ENCODE measurements at places on chromosomes 1 and 21. TPM values are rescaled to one million over a fixed set of nuclear protein-coding genes. Genes with fewer than 3 reads are reported as not detected.

Gene SPRR4
- 0.81 TPM for total RNA-seq

Gene IVL
- total RNA-seq = not detected

Gene NBPF3
- 42.0 TPM for total RNA-seq

Gene ZNF697
- 14.8 TPM for total RNA-seq

Gene TRIM33
- 88.7 TPM for total RNA-seq

Gene MTARC1
- 1.1 TPM for total RNA-seq

Gene ZFP69
- 6.7 TPM for total RNA-seq

Gene PDPN
- total RNA-seq = 8.7 TPM

Measured in testis (tissue), 5 donors.